ENCODE measurements at places on chromosomes 13 and 19.

- peaks cover 70% of the 10 kb centered on the region for H3K27me3 ChIP-seq
- peaks cover 24% of the 10 kb centered on the region for H3K4me1 ChIP-seq
- no peak within 1 kb of the TSS for H3K27ac ChIP-seq
- no peak for DNase-seq
These were observed at the start of gene CRLF1 for GRCh38 chr19:18606281-18607225. Gene CRLF1 (minus strand): TSS chr19:18606799. CDS start chr19:18606656, 143 bp downstream.

DNA sequence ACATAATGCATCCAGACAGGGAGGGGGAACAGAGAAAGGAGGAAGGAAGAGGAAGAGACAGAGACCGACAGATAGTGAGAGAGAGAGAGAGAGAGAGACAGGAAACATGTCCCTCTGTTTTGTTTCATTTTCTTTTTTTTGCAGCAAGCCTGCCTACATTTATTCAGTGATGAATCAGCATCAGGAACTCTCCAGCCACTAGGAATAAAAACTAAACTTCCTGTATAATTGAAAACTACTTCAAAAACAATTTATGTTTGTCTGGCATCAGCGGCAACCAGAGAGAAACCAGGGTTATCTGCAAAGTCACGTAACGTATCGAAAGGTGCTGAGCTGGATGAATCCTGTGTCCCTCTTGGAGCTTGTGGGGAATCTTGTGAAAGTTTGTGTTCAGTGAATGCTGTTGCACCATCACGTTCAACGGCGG is 148.6 kb upstream of the SOX21 start:
- H3K27ac ChIP-seq = peak overlapping the region; percentile 85
- no peaks in the 10 kb centered on the region for H3K36me3 ChIP-seq
- DNase-seq = no peak
- H3K27me3 ChIP-seq = peaks cover 17% of the 10 kb centered on the region
- H3K4me1 ChIP-seq = peaks cover 7% of the 10 kb centered on the region
- peak overlapping the region; percentile 86 for H3K4me3 ChIP-seq

DNA sequence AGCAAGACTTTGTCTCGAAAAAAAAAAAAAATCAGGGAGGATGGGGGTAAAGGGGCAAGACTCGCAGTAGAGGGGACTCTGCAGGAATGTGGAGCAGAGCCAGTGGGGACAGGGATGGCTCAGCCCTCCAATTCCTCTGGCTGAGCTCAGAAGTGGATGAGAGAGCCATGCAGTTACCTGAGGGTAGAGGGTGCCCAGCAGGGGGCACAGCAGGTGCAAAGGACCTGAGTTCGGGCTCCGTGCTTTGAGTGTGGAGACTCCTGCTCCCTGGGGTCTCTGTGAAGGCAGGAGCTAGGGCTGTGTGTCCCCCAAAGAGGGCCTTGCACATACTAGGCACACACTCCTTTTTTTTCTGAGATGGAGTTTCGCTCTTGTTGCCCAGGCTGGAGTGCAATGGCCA is 7.7 kb downstream of the DOCK6 start:
- H3K27ac ChIP-seq = no peak overlapping the region
- H3K36me3 ChIP-seq = no peaks in the 10 kb centered on the region
- H3K27me3 ChIP-seq = no peaks in the 10 kb centered on the region
- H3K4me3 ChIP-seq = no peak overlapping the region
- no peak for DNase-seq

DNA sequence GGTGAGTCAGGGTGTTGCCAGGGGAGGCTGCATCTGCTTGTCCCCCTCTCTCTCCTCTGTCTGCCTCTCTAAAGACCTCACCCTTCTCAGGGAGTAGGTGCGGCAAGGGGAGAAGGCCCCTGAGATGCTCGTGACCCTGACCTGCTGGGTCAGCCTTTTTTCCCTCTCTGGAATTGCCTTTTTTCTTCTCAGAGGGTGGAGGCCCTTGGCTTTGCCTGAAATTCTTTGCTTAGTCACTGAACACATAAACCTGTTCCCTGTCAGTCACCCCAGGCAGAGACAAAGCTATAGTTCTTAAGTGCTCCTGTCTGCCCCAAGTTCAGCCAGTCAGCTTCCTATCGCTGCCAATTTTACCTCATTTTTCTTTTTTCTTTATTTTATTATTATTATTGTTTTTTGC is 35.2 kb upstream of the PEG3 start:
- no peak overlapping the region for H3K4me3 ChIP-seq
- no peaks in the 10 kb centered on the region for H3K27me3 ChIP-seq
- no peaks in the 10 kb centered on the region for H3K4me1 ChIP-seq
- no peak overlapping the region for H3K27ac ChIP-seq

DNA sequence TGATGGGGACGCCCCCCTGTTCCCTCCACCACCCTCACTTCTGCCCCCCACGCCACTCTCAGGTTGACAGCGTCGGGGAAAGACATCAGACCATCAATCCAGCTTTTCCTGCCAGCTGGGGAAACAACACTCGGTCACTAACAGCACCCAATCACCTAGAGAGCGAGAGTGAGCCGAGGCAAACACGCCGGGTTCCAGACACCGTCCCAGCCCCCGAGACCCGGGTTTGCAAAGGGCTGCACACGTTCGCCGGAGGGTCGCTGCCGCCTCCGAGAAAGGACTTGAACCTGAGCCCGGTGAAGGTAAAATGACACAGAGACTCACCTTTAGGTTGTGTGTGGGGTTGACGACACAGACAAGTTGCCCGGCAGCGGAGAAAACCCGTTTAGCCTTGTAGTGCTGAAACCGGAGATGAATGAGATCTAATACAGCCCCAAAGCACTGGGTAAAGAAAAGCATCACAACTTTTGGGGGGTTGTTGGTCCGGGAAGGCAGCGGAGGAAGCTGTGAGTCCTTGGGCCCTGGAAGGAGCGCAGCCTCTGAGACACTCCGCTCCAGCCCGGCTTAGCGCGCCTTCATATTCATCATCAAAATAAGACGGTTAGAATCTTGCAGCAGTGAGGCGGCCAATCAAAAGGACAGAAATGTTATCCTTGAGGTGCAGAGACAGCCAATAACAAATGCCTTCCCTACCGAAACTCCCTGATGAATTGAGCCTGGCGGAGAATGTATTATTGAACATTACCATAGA is at the start of gene SIAH3:
SIAH3 (minus strand) TSS at position 583 of the 751 bp plus-strand sequence; CDS start at position 459, 124 bp downstream.
- peaks cover 51% of the 10 kb centered on the region for H3K4me1 ChIP-seq
- H3K4me3 ChIP-seq = peak within 1 kb of the TSS; percentile 95
- H3K27me3 ChIP-seq = peaks cover 17% of the 10 kb centered on the region
- peak; percentile 23 for DNase-seq
- H3K36me3 ChIP-seq = no peaks in the 10 kb centered on the region

Data from activated T-cell treated with anti-CD3 and anti-CD28 coated beads, Interleukin-2, amount 50 U/mL, for 72 hours (primary cell).